Amniotic epithelial cell (primary cell): ENCODE measurements at places on chromosomes 3 and 15.

DNA sequence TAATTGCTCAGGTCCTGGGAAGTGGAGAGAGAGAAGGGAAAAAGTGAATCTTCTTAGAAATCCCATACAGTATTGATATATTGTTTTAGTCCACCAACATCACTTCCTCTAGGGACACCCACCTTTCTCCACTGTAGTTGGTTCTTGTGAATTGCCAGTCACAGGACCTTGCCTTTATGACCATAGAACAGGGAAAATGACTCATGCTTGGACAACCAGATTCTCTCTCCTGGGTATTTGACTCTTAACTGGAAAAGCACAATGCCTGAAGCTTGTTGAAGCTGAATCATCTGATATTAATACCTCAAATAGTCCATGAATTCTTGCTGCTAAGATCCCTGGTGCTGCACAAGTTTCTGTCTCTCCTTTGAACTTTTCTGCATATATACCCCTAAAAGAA is 32.5 kb upstream of the DCLK3 start:
- DNase-seq: peak; percentile 30

GRCh38 chr3:178735032-178735674 is 198.9 kb downstream of the KCNMB2 start:
- DNase-seq: no peak

- DNase-seq: no peak
Measured at GRCh38 chr15:91970142-91970541, 116.6 kb downstream of the SLCO3A1 start.

GRCh38 chr3:183494341-183494740 is 61.2 kb downstream of the KLHL6 start:
- no peak for DNase-seq

GRCh38 chr3:43699864-43700263 is 9.1 kb downstream of the ABHD5 start:
- peak; percentile 23 for DNase-seq

GRCh38 chr3:185726254-185726967 is 98.4 kb downstream of the IGF2BP2 start:
- DNase-seq: peak; percentile 53

GRCh38 chr15:101452572-101452971 is 36.9 kb downstream of the PCSK6 start:
- DNase-seq: no peak

DNA sequence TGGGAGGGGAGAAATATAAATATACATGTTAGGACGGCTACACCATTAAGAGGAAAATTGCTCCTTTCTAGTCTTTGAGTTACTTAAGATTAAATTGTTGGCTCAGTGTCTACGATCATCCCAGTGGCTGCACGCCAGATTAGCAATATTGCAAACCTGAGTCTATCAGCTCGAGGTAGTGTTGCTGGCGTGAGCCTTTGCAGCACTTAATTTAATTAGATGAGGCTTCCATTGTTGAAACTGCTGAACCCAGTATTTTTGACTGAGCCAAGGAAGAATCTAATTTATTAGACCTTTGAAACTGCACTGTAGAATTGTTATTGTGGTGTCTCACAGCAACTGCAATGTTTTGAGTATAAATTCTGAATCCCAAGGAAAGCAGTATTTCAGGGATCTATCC is 782.4 kb upstream of the ROBO1 start:
- no peak for DNase-seq

GRCh38 chr3:152151216-152151876 is 117.4 kb upstream of the MBNL1 start:
- DNase-seq: no peak

- DNase-seq: no peak
Measured at GRCh38 chr15:80710635-80711554, 15.8 kb downstream of the ABHD17C start.

DNA sequence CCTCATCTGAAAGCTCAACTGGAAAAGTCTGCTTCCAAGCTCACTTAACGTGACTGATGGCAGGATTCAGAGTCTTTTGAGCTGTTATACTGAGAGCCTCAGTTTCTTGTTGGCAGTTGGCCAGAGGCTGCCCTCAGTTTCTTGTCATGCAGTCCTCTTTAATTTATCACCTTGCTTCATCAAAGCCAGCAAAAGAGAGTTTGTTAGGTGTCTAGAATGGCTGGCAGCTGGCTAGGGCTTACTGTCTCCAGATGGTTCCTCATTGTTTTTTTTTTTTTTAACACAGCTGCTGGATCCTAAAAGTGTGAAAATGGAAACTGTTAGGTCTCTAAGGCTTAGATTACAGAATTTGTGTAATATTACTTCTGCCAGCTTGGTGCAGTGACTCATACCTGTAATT is 310.6 kb downstream of the PDCD6IP start:
- no peak for DNase-seq

DNA sequence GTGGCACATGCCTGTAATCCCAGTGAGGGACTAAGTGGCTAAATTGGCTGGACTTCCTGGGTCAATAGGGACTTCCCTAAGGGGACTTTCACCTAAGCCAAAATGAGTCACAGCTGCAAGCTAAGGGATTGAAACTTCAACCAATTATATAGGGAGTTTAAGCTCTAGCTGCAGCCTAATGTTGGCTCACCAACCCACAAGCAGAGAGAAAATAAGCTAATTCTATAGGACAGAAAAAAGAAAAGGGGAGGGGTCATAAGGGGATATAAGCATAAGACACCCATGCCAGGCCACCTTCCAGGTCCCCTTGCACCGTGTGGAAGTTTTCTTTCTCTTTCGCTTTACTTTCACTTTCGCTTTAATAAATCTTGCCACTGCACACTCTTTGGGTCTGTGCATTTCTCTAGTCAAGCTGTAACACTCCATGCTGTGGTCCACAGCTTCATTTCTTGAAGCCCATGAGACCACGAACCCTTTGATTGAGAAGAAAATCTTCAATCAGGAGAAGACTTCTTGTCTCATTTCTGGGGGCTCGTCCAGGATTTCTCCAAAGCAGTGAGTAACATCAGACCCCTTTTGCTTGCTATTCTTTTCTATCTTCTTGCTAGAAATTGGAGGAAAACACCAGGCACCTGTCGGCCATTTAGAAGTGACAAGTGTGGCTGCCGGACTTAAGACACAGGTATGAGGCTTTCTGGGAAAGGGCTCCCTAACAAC is 192.3 kb downstream of the IGSF11 start:
- DNase-seq: peak; percentile 11

GRCh38 chr3:54706738-54707137 is 221.1 kb downstream of the LRTM1 start:
- no peak for DNase-seq

GRCh38 chr3:177597311-177598096 is 400.2 kb upstream of the TBL1XR1 start:
- peak; percentile 80 for DNase-seq

DNA sequence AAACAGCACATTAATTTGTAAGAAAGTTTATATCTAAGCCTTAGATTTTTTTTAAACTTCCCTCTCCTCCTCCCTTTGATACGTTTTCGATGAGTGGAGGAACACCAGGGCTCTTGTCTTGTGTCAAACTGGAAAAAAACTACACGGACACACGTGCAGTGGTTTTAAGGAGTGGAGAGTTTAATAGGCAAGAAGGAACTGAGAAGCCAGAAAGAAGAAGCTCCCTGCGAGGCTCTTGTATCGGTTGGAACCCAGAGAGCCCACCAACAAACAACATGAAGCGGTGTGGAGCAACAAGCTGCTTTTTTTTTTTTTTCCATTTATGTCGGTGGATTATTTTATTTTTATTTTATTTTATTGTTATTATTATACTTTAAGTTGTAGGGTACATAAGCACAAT is 18.6 kb downstream of the NDUFB4 start:
- DNase-seq: no peak

DNA sequence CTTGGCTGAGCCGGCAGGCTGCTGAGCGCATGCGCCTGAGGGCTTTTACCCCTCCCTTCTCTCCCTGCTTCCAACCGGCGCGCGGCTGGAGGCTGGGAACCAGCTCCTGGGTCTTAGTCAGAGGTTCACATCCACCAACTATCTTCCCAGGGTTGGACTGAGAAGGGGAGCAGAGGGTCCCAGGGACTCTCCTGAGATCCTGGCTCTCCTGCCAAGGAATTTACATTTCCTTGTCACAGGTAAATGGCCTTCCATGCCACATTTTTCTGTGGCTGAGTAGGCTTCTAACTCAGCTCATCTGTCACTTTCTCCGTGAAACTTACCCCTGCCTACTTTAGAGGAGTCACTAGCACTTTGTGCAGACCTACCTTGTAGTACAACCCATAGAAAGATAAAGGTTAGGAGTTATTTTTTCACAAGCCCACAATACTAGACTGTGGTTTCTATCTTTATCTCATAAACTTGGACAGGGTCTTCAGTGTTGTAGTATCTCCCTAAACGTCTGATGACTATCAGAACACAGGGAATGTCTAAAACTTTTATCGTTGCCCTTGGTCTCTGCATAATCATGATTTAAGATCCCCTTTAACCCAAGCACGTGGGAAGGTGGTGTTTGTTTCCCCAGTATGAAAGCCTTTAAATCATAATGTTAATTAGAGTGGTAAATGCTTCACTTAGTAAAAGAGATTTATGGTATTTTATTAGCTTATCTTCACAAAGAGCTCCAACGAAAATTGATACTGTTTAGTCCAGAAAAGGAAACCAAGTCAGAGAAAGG is 638 bp upstream of the TBC1D5 start:
- DNase-seq: no peak

GRCh38 chr3:148379763-148380382 is 317.8 kb upstream of the AGTR1 start:
- DNase-seq: peak; percentile 70

DNA sequence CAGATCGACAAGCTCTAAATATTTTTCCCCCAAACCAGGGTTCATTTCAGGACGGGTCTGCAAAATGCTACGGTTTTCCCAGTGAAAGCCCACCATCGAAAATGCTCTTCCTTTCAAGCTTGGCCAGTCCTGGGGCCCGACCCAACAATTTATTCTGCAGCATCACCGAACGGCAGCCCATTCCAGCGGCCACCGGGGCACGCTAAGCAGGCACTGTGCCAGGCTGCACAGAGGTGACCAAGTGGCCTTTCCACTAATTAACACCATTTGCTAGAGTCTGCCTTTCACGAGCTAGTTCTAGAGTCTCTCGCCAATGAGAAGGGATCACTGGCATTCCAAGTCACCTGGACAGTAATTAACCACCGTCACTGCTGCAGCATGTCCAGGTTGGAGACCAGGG is 14.4 kb downstream of the RGMA start:
- DNase-seq: no peak

DNA sequence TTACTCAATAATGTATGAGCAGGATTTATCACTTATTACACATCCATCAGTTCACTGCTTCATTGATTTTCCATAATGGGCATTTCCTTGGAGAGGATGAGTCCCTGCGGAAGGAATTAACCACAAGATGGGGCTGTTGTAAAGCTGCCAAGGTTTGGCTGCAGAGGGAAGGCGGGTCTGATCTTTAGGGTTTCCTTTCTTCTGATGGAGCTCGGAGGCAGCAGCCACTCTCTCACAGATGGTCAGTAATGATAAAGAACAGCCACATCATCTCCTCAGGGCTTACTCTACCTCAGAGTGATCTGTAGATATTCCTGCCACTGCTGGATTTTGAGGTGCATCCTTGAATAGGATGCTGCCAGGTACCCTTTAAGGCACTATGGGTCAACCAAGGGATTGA is 115.2 kb downstream of the USP13 start:
- DNase-seq: peak; percentile 59

GRCh38 chr15:48077616-48078184 is 43.1 kb upstream of the SLC24A5 start:
- DNase-seq: no peak

- DNase-seq: no peak
Measured at GRCh38 chr3:156542101-156543042, 12.5 kb downstream of the SSR3 start.

DNA sequence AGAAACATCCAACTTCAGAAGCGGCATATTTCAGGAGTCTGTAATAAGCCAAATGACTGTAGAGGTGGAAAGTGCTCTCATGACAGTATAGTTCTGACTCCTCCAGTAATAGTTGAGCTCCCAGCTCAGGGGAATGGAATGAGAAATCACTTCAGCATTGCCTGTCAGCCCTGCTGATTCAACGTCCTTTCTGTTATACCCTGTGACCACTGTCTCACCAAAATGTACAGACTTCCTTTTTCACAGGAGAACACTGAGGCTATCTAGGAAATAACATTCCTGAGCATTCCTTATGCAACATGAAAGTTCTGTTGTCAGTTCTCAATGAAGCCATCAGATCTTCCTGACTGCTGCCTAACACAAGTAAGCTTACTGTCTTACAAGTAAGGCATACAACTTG is 284.5 kb upstream of the MME start:
- peak; percentile 94 for DNase-seq

DNA sequence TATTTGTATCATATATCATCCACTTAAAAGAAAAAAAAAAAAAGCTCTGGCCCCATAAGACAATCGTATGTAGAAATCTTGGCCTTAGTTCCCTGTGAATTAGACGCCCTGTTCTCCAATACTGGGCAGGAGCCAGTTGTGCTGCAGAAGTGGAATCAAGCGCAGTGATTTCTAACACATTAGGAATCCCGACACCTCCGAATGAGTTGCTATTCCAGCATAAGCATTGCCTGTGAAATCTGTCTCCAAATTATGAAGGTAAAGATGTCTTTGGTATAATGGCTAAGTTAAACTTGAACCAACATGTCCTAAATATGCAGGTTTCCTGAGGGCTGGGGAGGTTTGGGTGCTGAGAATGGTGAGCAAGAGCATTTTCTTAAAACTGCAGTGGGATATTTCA is 199.4 kb upstream of the ARRDC4 start:
- DNase-seq: no peak

DNA sequence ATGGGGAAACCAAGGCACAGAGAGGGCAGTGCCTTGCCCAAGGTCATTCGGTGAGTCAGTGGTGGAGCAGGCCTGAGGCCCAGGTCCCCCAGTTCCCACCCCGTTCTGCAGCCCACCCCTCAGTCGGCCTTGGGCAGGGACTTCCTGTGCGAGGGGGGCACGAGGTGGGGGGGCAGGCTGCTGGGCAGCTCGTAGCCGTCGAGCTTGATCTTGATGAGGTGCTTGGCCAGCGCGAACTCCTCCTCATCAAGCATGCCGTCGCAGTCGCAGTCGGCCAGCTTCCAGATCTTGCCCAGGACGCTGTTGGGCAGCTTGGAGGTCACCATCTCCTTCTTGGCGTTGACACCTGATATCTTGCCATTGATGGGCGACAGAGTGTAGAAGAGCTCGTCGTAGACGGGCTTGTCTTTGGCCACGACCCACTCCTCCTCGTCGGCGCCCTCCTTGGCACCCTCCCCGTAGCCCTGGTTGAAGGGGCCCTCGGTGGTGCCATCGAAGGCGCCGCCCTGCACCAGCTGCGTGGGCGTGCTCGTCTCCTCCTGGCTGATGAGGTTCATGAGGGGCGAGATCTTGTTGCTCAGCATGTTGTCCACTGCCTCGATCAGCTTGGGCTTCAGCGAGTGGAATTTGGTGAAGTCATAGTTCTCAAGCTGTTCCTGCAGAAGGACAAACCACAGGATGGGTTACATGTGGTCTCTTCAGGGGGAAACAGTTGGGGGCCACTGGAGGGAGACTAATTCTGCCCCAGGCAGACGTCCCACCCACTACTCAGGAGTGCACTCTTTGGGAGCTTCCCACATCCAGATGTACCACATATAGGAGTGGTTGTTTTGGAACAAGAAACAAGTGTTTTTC is 6.9 kb upstream of the SPTBN5 start:
- no peak for DNase-seq
